ENCODE measurements at places on chromosomes 4 and X.

DNA sequence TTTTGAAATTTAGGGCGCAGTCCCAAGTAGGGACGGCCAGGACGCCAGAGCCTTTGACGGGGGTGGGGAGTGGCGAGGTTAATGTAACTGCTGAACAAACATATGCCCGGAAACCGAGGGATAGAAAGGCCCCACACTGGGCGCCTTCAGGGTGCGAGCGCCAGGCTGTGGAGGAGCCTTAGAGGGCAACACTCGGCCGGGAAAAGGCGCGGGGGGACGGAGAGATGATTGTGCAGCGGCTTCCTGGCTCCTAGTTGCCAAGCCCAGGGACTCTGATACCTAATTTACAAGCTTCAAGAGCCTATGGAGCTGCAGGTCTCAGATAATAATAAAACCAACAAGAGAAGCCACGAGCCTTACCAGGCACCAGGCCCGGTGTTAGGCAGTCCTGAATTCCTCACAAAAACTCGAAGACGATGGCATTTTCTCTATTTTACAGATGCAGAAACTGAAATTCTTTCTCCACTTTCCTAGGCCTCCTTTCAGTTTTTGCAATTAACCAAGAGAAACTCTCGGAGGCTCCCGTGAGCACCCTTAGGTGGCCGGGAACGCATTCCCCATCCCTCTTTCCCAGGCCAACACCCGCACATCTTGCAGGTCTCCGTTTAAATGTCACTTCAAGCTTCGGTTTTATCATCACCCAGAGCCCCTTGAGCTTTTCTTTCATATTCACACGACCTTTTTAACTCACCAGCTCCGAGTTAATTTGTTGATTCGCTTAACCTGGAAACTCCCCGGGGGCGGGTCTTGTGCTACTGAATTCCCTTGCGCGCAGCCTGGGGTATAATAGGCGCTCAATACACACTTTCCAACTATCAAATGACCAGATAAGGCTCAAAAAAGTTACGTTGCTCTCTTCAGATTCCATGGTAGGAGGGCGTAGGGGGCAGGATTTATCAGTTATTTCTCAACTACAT is 6.4 kb upstream of the GSX2 start:
- DNase-seq = no peak

DNA sequence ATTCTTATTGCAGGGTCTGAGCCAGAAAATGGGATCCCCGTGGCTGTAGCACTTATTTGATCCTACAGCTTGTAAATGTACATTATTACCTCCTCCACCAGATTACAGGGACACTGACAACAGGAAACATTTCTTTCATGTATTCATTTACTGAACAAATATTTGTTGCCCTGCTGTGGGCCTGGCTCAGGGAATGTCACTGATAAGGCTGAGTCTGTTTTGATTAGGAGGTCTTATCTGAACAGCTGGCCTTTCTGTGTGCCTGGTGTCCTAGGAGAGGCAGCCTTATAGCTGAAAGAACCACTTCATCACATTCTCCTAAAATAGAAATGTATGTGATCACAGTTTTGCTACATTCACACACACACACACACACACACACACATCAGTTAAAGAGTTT is 45.5 kb upstream of the PROM1 start:
- no peak for DNase-seq

DNA sequence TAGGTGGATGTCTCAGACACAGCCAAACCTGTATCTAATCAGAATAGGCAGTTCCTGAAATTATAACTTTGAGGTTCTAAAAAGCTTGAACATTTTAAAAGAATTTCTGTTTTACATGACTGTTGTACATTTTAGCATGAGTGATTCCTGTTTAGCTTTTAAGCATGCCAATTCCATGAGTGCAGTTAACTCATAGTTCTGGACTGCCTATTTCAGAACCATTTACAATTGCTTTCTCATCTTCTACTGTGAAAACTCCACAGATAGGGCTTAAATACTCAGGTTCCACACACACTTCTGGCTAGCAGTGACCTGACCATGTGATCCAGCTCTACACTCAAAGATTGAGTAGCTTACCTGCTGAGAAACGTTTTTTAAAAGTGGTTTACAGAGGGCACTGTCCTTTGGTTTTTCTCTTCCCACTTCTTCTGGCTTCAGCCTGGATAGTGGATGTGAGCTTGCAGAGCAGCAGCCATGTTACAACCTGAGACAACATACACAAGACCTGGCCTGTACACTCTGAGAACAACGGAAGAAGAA is 280.8 kb downstream of the ANKRD50 start:
- no peak for DNase-seq

DNA sequence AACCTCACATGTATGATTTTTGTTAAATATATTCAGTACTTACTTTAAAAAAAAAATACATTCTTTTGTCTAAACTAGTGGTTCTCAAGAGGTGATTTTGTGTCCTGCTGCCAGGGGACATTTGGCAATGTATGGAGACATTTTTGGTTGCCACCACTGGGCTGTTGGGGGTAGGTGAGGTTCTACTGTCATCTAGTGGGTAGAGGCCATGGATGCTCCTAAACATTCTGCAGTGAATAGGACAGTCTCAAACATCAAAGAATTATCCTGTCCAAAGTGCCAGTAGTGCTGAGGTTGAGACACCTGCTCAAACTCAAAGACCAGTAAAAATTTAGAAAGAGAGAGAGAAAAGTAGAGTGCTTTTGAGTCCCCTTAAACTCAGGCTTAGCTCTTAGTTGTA is 32.9 kb upstream of the PGM2 start:
- DNase-seq = no peak

- DNase-seq = no peak
Measured at GRCh38 chr4:3801931-3802550, 35.9 kb downstream of the ADRA2C start.

GRCh38 chrX:30713061-30713525 is 59.9 kb downstream of the GK start:
- no peak for DNase-seq

- no peak for DNase-seq
Measured at GRCh38 chrX:18036394-18036793, 175.3 kb upstream of the RAI2 start.

- no peak for DNase-seq
Measured at GRCh38 chr4:57475424-57475823, 365.2 kb upstream of the IGFBP7 start.

- no peak for DNase-seq
Measured at GRCh38 chrX:10797466-10797865, 177.1 kb upstream of the MID1 start.

GRCh38 chrX:15860921-15861320 is 6.3 kb upstream of the AP1S2 start:
- no peak for DNase-seq

- no peak for DNase-seq
Measured at GRCh38 chr4:47010347-47010911, 17.0 kb upstream of the GABRA4 start.

GRCh38 chr4:80713409-80713808 is 317.1 kb upstream of the BMP3 start:
- DNase-seq = no peak

DNA sequence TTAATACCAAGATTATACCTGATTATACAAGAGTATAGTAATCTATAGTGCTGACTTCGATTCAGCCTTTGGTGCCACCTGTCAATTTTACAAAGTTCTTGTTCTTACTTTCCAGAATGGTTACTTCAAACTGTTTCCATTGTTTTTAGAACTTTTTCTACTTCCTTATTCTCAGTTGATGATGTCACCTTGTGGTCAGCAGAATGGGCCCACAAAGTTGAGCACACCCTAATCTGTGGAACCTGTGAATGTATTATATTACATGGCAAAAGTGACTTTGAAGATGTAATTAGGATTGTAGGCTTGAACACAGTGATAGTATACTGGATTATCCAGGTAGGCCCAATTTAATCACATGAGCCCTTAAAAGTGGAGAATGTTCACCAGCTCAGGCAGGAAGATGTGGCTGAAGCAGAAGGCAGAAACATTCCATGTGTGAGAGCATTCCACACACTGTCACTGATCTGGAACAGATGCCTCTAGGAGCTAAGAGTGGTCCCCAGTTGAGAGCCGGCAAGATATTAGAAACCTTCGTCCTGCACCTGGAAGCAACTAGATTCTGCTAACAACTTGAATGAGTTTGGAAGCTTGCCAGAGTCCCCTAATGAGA is 6.3 kb upstream of the SGMS2 start:
- no peak for DNase-seq

- DNase-seq = no peak
Measured at GRCh38 chr4:83905952-83906351, 370.0 kb downstream of the GPAT3 start.

DNA sequence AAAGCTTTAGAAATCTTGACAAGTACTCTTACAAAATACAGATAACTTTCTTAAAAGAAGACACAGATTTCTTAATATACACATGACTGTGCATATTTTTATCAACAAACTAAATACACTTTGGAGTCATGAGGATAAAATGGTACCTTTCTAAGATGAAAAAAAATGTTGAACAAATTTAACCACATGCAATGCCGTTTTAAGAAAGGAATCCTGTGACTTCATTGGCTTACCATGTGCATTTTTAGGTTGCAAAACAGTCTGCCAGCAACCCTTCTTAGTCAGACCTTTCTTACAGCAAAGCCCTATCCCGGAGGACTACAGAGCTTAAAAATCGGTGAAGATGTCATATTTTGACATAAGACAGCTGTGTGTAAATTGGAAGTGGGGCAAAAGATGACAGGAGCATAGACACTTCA is 51.7 kb downstream of the GASK1B start:
- DNase-seq = no peak

DNA sequence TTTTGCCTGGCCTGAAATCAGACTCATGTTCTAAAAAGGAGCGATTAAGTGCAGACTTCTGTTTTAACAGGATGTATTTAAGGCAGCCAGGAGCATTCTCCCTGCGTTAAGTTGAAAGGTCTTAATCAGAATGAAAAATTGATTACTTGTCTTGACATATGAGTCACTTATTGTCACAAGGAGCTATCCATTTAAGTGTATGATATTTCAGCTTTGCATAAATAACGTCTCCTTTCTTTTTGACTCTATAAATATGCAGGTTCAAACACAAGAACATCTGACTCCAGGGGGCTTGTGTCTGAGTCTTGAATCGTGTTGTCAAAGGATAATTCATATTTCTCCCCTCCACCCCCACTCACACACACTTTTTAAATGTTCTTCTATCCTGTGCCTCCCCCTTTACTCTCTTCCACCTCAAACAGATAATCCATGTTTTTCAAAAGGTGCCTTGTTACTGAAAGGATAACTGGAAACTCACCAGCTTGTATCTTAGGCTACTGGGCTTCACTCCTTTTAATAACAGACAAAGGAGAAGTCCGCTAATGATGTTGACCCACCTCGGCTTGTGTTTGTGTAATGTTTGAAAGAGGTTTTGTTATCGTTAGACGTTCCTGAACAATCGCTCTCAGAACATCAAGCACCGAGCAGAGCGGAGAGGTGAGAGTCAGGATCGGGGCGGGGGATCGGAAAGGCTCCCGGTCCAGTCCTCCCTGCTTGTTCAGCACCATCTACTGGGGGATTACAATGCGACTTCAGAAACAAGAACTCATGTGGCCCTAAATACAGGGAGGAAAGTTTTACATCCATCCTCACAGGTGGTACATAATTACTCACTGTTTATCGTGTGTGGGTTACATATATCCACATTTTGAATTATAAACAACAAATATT is 107.5 kb upstream of the RPL34 start:
- no peak for DNase-seq

DNA sequence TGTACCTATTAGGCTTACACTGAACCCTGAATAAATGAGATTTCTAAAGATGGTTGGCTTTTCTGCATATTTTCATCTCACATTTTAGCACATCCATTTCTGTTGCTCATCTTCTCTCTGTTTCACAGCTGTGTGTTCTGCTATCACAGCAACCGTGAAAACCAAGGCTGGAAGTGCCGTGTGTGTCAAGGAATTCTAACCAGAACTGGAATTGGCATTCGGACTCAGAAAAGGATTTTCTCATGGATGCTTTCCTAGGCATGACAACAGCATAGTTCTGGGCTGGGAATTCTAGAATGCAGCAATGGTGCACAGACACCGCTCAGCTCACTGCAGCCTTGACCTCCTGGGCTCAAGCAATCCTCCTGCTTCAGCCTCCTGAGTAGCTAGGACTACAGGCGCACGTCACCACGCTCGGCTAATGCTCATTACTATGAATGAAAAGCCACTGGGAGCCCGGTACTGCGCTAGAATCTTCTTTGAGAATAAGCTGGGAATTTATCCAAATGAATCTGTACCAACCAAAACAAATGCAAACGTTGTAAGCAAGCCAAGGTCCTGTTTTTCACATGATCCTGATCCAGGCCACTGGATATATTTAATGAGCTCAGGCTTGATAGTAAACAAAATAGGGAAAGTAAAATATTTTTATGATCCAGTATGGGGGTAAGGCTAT is 105.2 kb downstream of the RBM47 start:
- no peak for DNase-seq

- DNase-seq = no peak
Measured at GRCh38 chrX:47228550-47229270, 4.1 kb upstream of the USP11 start.

- DNase-seq = no peak
Measured at GRCh38 chr4:112889619-112890527, 159.6 kb upstream of the ANK2 start.

DNA sequence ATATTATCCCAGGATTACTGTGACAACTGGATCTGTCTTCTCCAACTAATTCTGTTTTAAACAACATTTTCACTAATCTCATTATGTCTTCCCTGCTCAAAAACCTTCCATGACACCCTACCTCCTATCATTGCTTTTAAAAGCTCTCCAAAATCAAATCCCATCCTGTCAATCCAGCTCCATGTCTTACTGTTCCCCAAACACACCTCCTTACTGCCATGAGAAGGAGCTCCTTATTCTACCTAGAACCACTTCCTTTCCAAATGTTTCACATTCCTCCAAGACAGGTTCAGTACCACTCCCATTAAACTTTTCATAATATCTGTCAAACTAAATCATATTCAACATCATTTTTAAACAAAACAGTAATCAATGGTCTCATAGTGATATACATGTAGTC is 66.9 kb upstream of the WDR17 start:
- DNase-seq = no peak

GRCh38 chrX:40158036-40158706 is 60.4 kb upstream of the BCOR start:
- DNase-seq = no peak

DNA sequence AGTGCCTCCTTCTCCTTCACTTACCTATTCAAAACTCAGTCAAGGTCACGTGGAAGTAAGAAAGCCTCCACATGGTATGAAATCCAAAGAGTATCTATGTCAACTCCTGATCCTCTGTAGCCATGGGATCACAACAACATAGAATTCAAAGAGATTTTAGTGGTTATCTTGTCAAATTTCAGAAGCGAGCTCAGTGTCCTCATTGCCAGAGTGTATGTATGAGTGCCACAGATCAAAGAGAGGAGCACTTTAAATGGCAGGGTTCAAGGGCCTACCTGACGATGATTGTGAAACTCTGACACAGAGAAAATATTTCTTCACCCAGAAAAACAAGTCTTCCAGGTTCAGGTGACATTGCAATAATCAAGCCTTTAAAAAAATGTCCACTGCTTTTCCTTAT is 1.2 kb upstream of the ACE2 start:
- DNase-seq = no peak

GRCh38 chrX:145003443-145003842 is 243.9 kb upstream of the SPANXN1 start:
- DNase-seq = no peak

- DNase-seq = no peak
Measured at GRCh38 chr4:121594796-121595526, 101.8 kb downstream of the ANXA5 start.

All from occipital lobe (tissue), 3 donors.